ENCODE measurements at places on chromosomes 5 and 9. TPM values are rescaled to one million over a fixed set of nuclear protein-coding genes. Genes with fewer than 3 reads are reported as not detected.

DNA sequence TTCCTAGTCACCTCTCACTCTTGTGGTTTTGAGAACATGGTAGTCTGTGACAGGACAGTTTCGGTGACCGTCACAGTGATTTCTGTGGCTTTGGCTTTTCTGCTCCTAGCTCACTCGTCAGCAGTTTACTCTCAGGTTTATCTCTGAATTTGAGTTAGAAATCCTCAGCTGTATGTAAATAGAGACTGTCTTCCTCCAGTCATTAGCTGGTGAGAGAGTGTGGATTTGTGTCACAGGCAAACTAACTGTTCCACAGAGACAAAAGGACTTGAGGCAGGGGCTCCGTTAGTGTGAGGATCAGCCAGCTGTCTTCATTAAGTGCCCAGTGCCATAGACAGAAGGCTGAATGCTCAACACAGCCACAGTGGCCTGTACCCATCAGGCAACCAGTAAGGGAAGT is 131.4 kb downstream of the CD180 start:
- no peak for DNase-seq

The GNPDA1 gene
- total RNA-seq: 50.7 TPM

The MYMK gene
- total RNA-seq: not detected

DNA sequence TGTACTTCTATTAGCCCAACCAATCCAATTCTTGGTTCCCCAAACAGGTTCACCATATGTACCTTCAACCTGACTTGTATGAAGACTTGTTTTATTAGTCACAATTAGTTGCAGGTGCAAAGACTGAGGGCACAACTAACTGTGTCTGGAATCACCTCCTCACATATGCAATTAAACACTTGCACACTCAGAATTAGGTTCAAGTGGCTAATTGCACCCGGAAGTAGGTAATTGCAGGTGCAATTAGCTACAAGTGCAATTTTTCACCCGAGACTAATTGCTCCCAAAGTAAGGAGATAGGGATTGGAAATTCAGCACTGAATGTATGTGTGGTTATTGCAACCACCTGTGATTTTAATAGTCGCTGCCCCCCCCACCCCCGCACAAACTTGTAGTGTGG is 338.9 kb downstream of the ZSWIM6 start:
- no peak for DNase-seq

GRCh38 chr9:73219985-73220626 is 68.4 kb downstream of the ANXA1 start:
- DNase-seq: peak; percentile 95

The LHX3 gene
- not detected for total RNA-seq

The NR4A3 gene
- total RNA-seq: 0.07 TPM

GRCh38 chr5:102581011-102581410 is 82.2 kb upstream of the SLCO6A1 start:
- DNase-seq: no peak

- DNase-seq: no peak
These were observed 18.1 kb downstream of the CNTFR start for GRCh38 chr9:34571481-34571810.

DNA sequence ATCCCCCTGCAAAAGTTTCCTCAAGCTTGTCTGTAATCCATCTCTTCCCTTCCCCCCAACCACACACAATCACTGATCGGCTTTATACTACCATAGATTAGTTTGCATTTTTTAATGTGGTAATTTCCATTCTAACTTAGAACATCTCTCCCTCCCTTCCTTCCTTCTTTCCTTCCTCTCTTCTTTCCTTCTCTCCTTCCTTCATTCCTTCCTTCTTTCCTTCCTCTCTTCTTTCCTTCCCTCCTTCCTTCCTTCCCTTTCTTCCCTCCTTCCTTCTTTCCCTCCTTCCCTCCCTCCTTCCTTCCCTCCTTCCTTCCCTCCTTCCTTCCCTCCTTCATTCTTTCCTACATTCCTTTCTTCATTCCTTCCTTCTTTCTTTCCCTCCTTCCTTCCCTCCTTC is 166.2 kb upstream of the MSX2 start:
- DNase-seq: no peak

- DNase-seq: no peak
These were observed 25.9 kb downstream of the HOMER1 start for GRCh38 chr5:79488058-79488457.

DNA sequence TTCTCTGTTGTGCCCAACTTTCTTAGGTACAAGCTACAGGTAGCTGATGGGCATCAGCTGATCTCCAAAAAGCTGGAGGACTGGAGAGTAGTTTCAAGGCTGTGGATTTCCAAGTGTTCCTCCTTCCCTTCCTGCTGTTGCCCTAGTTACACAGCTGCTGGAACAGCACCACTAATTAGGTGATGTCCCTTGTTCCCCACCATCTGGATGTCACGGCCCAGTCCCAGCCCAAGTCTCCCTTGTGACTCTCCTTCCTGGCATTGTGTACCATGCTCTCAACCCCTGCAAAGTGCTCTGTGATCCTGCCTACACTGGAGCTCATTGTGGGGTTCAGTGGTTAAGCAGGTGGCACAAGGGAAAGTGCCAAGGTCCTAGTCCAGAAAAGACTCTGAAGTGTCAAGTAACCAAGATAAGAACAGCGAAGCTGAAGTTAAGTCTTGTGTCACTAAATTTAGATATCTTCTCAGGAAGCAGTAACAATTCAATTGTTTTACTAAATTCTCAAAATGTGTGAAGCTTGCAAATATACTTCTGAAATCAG is 604.5 kb downstream of the ISL1 start:
- DNase-seq: no peak

- DNase-seq: no peak
These were observed 17.8 kb upstream of the DPM2 start for GRCh38 chr9:127955294-127956015.

The SRD5A1 gene
- 21.4 TPM for total RNA-seq

DNA sequence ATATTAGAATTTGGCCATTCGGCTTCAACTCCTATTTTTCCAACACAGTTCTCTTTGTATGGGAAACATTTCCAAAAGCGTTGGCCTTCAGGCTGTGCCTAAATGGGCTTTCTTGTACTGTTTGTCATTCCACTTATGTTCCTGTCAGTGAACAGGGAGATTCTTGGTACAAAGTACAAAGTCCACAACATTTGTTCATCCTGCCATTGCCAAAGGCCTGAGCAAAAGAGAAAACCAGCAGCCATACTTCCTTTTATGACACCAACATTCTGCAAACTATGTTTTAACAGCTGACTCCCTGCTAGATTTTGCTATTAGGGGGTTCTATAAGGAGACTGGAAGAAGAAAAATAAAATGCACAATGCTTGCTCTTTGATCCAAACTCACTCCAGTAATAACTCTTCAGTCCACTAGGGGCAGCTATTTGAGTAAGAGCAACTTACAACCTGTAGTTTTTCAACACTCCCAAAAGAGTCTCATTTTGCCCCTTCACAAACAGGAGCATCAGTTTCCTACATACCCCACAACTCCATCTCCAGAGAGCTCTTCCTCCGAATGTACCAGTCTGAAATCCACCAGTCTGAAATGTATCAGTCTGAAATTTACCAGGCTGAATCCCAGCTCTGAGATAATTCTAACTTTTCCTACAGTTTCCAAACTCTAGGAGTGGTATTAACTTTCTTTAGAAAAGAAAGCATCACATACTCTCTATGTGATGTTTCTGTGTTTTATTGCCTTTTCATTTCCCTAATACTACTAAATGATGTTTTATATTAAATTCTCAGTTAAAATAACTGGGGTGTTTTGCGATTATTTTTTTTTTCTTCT is 693.8 kb downstream of the DNAH5 start:
- peak; percentile 31 for DNase-seq

The PCDHGA8 gene
- 0.14 TPM for total RNA-seq

DNA sequence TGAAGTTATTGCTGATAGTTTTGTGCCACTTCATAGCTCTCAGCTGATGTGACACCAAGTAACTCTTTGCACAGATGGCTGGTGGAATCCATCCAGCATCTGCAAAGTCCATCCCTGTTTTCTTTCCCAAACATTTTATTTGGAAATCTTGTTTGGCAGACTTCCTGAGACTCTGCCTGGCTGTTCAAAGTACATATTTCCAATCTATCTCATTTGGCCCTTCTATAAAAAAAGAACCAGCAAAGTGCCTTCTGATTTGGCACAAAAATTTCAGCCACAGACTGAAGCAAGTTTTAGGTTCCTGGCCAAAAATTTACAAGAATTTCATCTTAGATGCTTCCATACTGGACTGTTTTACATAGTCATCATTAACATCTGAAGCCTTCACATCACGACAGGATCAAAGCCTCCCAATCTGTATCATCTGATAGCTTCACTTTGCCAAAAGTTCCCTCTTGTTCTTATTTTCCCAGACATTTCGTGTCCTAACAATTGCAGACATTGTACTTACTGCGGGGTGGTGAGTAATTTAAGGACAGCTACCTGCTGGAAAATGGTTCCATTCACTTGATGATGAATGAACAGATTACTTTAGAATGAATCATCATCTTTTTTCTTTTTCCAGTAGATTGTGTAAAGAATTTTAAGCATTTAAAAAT is 377.3 kb downstream of the KIAA0825 start:
- DNase-seq: no peak

- DNase-seq: no peak
These were observed 128.3 kb upstream of the C9orf72 start for GRCh38 chr9:27701587-27701986.

GRCh38 chr5:138986186-138986800 is 111.2 kb upstream of the LRRTM2 start:
- no peak for DNase-seq

DNA sequence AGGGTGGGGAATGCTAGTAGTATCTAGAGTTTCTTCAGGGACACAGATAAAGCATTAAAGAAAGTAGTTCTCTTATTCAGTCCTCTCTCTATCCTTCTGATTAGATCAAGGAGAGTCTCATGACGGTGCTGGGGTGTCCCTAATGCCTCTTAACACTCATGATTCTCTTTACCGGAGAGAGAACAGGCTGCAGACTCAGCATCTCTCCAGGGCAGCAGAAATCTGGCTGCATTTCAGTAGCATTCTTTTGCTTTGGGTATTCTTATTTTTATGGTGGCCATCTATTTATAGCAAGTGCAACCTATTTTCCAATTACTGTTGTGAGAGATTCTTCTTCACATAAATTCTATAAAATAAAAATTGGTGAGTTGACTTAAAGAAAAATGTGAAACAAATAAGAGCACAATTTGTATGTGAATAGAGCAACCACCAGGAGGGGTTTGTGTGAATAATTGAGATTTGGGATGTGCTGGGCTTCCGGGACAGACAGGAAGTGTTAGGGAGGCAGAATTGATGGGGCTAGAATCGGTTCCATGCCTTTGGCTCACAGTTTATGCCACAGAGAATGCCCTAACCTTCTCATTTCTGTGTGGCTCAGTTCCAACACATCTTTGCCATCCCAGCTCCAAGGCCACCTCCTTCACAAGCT is 23.8 kb upstream of the BOD1 start:
- DNase-seq: no peak

The PSD2 gene
- not detected for total RNA-seq

All from epithelial cell of proximal tubule (primary cell).